ENCODE measurements at places on chromosomes 6 and 20.

DNA sequence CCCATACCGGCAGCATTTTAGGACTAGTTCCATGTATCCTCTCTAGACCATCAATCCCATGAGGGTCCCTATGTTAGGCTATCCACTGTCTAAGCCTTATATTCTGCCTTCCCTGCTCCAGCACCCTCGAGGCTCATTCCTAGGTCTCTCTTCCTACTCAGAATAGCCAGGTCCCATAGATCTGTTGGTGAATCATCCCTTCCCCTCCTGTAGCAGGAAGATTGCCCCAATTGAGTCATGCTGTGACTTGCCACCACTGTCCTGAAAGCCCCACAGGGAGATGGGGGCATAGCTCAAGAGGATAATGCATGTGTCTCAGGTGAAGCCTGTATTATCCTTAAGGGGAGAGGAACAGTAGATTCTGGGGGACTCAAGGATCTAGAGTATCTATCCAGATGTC lies 143.1 kb upstream of the MOCS1 start:
- DNase-seq = no peak

DNA sequence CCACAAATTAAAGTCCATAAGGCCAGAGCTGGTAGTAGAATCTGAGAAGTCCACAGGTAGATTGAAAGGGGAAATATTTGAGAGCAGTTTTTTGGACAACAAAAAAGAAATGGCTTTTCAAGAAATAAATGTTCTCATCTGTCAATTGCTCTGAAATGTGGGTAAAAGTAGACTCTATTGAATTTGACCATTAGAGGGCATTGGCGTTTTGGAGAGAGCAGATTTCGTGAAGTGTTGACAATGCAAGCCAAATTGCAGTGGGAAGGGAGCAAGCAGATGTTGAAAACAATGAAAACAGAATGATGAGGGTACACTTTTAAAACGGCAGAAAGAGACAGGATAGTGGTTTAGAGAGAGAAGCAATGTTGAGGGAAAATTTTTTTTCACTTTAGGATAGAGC lies 149.1 kb upstream of the FAM83B start:
- DNase-seq = peak; percentile 5

DNA sequence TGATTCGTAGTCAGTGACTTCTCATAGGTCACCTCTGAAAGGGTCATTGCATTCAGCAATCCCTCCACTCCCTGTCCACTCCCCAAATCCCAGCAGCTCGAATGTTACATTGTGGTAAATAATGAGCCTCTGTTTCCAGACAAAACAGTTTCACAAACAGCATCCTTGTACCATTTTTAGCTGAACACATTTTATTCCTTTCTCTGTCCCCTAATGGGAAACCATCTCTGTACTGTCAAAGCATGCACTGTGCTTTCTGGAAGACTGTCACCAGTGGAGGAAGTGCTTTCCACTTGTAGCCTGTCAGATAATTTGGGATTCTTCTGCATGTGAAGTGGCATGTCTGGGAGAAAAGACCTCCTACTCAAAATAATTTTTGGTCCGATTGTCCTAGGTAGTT lies 82.0 kb downstream of the SLC35F1 start:
- no peak for DNase-seq

GRCh38 chr6:28566527-28567252 lies 41.0 kb downstream of the GPX5 start:
- no peak for DNase-seq

GRCh38 chr6:150902142-150902776 lies 36.8 kb downstream of the MTHFD1L start:
- no peak for DNase-seq

GRCh38 chr20:10713161-10713560 lies 39.4 kb upstream of the JAG1 start:
- no peak for DNase-seq

GRCh38 chr6:163296835-163297519 lies 117.5 kb upstream of the QKI start:
- DNase-seq = no peak

Data from RWPE1 (cell line).